ENCODE measurements at places on chromosomes 12 and 14.

- DNase-seq: no peak
Measured at GRCh38 chr12:132561427-132562156, 48.8 kb downstream of the LRCOL1 start.

- DNase-seq: peak; percentile 30
Measured at GRCh38 chr14:42804141-42804540, 1197.5 kb downstream of the LRFN5 start.

- no peak for DNase-seq
Measured at GRCh38 chr12:106643000-106643399, 60.2 kb downstream of the RFX4 start.

DNA sequence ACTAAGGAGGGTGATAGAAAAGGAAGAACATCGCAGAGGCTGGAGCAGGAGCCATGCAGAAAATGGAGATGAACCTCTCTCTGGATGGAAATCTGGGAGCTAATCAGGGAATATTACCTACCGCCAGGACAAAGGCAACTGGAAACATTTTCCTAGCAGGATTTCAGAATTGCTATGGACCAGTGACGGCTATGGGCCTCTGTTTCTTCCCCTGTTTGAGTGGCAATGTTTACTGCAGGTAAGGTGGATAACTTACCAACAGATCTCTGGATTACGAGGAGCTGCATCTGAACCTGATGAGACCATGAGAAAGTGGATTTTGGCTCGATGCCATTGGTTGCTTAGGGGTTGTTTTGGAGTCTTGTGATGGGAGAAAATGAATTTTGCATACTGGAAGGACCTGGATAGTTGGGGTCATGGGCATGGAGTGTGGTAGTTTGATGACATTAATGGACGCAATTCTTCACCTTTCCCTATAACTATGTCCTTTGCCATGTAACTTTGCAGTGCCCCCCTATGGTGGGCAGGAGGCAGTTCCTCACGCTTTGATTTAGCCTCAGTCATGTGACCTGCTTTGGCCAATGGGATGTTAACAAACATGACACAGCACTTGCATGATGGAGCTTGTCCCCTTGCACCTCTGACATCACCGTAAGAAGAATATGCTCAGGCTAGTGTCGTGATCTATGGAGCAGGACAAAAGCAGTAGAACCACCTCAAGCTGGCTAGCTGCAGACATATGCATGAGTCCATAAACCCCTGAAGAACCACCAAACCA is 51.1 kb downstream of the CALM1 start:
- DNase-seq: no peak

- DNase-seq: no peak
Measured at GRCh38 chr12:47234576-47235141, 154.9 kb upstream of the AMIGO2 start.

DNA sequence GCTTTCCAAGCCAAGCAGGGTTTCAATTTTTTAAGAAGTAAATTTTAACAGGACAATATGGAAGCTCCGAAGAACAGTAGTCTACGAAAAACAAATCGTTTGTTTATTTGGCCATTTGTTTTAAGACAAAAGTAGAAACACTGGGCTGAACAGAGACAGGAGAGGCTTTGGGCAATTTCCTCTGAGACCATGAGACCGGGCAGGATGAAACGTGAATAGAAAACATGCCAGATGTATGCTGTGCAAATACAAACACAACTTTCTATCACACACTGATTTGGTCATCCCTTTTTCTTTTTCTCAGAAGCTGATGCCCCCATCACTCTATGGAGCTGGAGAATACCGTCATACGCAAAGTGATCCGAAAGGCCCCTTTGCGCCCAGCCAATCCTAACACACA is 1111.1 kb downstream of the BCL11B start:
- DNase-seq: no peak

DNA sequence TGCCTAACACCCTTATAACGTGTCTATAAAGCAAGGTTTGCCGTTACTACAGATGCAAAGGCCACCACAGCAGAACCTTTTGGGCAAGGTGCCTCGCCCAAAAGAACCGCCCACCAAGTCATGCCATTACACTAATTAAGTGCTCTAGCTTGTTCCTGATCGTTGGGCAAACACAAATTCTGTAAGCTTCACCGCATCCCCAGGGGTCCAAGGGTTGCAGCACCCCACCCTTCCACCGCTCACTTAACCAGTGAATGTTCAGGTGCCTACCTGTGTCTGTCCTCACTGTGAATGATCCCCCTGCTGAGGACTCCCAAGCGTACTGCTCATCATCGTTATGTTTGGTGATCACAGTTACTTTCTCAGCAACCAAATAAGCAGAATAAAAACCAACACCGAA is 1.4 kb downstream of the HSP90AA1 start:
- DNase-seq: no peak

DNA sequence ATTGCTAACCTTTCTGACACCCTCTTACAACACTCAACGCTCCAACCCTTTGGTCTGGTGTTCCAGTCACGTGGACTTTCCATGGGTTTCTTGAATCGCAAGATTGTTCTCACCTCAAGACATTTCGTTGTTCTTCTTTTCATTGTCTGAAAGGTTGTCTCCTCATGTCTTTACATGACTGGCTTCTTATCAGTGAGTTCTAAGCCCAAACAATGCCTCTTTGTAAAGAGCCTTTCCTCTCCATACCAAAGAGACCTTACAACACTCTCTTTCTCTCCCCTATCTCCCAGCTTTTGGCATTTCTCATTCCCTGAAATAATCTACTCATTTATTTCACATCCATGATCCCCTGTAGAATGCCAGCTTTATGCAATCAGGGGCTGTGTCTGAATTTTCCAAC is 1144.8 kb downstream of the AACS start:
- no peak for DNase-seq

DNA sequence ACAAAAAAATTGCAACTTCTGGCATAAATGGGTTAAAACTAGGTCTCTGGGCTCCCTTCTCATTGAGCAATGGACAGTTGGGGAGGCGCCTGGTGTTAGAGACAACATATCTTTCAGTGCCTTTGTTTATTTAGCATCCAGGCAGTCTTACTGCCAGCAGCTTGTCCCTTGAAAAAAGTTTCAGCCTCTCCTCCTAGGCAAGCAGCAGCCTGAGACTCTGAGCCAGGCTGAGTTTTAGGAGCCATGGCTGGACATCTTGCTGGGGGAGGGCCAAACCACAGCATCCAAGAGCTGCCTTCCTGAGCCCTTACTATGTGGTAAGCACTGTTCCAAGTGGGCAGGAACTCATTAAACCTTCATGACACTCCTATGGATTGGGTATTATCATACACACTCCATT is 10.1 kb upstream of the JDP2 start:
- DNase-seq: no peak

- no peak for DNase-seq
Measured at GRCh38 chr12:43331935-43332334, 220.1 kb downstream of the ADAMTS20 start.

DNA sequence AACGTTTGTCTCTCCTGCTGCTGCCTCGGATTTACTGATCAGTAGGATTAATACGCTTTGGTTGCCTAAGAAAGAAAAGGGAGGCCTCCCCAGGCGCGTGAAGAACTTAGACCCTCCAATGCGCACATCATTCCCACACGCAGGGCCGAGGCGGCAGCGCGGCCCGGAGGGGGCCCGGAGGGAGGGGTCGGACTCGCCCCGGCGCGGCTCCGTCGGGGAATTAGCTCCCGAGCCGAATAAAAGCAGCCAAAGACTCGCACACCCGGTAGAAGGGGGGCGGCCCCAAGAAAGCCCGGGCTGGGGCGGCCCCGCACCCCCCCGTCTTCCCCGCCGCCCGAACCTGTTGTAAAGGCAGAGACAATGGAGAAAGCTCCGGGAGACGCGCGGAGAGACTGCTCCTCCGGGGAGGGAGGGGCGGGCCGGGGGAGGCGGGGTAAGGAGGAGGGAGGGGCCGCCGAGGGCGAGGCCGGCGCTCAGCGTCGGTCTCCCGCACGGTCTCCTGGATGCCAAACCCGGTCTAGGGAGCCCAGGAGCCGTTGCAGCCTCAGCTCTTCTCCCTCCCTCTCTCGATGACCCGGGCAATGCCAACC is at the start of gene NELL2:
Gene NELL2 (minus strand): TSS at position 362 of the 590 bp plus-strand sequence. CDS start 446 bp downstream, outside the sequence.
- DNase-seq: peak; percentile 59

- peak; percentile 89 for DNase-seq
Measured at GRCh38 chr12:49827401-49828099, 663 bp downstream of the NCKAP5L start.

DNA sequence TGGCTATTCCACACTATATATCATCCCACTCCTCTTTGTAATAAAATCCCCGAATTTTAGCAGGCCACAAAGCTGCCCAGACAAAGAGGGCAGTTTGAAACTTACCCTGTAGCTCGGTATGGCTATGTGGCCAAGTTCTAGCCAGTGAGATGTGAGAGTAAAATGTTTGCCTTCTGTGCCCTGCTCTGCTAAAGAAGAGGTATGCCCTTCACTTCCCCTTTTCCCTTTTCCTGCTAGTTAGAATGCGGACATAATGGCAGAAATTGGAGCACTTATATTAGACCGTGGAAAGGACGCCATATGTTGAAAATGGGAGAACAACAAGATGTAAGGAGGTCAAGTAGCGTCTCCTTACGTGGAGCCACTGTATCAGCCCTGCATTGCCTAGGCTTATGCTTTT is 11.5 kb upstream of the CCDC91 start:
- no peak for DNase-seq

- DNase-seq: no peak
Measured at GRCh38 chr12:81089412-81089811, 11.5 kb downstream of the ACSS3 start.

GRCh38 chr12:111368291-111368787 is 556 bp downstream of the PHETA1 start:
- DNase-seq: no peak

- DNase-seq: no peak
Measured at GRCh38 chr14:89011355-89012281, 187.2 kb downstream of the TTC8 start.

DNA sequence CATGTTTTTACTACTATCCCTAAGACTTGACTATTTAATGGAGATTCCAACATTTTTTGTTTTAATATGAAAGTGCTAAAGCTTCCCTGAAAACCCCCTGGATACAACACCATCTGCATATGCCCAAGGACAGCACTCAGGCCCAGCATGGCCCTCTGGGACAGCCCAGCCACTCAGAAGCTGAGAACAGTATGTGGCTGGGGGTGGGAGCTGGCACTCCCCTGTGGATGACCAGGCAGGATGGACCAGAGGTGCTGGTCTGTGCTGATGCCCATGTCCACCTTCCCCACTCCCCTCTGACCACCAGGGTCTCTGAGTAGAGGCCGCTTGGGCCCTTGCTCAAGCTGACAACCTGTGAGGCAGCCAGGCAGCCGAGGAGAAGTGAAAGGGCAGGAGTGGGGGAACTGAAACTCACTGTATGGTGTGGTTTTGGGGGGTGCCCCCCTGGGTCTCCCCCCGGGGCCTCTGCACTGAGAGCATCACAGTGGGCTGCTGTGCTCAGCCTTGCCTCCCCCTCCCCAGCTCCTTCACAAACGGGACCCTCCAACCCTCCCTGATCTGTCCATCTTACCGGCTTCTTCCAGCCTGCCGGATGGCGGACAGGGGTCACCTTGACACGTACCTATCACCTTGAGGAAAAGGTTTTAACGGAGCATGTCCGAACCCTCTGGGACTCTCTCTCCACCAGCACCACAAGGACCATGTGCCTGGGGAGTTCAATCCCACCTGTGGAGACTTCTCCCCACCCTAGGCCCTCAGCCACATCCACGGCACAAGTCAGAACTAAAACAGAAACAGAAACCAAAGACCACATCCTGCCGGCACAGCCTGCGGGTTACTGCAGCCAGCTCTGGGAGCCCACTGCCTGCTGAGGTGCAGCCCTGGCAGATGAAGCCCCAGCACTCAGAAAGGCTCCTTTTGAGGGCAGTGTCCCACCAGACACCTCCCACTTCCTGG is at the start of gene TMEM229B:
Gene TMEM229B (minus strand): TSS at position 785 of the 957 bp plus-strand sequence. CDS start 14,798 bp downstream, outside the sequence.
- peak; percentile 30 for DNase-seq

DNA sequence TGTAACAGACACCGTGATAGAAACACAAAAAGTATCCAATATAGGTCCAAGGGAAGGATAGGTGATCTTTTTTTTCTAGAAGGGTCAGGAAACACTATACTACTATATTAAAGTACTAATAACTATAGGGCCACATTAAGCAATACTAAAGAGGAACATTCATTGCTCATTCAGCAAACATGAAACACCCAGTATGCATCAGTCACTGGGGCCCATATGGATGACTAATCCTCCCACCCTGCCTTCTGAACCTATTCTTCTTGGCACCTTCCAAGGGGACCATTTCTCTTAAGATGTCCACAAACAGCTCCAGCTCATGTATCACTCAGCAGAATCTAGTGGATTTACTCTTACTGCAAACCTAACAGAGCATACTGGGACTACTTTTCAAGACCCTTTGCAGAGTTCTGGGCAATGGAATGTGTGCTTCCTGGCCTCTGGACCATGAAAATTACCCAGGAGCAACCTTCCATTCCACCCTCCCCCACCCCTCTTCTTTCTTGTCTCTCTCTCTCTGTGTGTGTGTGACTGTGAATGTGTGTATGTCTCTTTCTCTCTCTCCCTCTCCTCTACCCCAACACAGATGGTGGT is 187.9 kb downstream of the EPS8 start:
- no peak for DNase-seq

DNA sequence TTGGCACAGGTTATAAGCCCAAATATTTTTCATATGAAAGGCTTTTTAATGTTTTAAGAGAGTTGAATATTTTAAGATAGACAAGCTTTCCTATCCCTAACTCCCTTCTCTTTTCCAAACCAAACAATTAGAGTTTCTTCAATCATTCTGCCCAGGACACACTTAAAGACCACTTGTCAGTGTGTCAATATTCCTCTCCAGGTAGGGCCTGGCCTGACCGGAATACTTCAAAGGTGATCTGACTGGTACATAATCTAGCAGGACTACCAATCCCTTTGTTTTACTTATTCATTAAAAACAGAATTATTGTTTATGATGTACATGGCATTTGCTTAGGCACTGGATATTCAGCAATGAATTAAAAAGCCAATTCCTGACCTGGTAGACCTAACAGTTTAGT is 24.2 kb upstream of the SNRPF start:
- no peak for DNase-seq

DNA sequence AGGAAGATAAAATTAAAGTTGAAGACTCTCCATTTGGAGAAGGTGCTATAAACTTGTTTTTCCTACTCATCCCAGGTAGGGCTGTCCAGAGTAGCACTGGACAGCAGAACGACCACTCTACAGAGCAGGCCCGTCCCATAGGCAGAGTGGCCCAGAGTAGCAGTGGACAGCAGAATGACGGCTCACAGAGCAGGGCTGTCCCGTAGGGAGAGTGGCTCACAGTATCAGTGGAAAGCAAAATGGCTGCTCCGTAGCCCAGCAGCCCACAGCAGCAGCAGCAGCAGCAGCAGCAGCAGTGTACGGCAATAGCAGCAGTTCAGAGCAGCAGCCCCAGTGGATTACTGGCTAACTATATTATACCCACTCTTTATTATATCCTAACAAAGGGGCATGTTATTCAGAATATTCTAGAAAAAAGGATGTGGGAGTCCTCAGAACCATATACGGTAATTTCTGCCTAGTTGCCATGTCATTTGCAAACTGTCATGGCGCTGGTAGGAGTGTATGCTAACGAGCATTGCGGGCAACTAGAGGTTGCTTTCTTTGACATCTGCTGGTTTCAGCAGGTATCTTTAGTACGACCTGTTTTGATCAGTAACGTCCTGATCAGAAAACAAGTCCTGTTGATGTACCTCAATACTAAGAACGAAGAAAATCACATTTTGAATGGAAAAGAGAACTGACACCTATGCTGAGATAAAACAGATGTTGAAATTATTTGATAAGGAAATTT is 567.3 kb downstream of the SLC16A7 start:
- no peak for DNase-seq

Data from right hindlimb (tissue), 1 donor.